Aorta (tissue), 5 donors: ENCODE measurements at places on chromosomes 16 and 17. TPM values are rescaled to one million over a fixed set of nuclear protein-coding genes. Genes with fewer than 3 reads are reported as not detected.

Gene DOC2B
- 0.13 TPM for polyA plus RNA-seq

Gene SCIMP
- polyA plus RNA-seq = 8.0 TPM

Gene OTOA
- not detected for polyA plus RNA-seq

Gene GCGR
- polyA plus RNA-seq = not detected

Gene SULT1A4
- 86.1 TPM for polyA plus RNA-seq

Gene SLC22A31
- 0.75 TPM for polyA plus RNA-seq

Gene FKBP10
- polyA plus RNA-seq = 260 TPM

Gene CTF1
- 6.4 TPM for polyA plus RNA-seq

Gene FOXF1
- 0.10 TPM for polyA plus RNA-seq

Gene CCDC154
- polyA plus RNA-seq = 9.6 TPM

Gene PRSS33
- polyA plus RNA-seq = not detected

Gene MYL11
- polyA plus RNA-seq = 0.26 TPM

DNA sequence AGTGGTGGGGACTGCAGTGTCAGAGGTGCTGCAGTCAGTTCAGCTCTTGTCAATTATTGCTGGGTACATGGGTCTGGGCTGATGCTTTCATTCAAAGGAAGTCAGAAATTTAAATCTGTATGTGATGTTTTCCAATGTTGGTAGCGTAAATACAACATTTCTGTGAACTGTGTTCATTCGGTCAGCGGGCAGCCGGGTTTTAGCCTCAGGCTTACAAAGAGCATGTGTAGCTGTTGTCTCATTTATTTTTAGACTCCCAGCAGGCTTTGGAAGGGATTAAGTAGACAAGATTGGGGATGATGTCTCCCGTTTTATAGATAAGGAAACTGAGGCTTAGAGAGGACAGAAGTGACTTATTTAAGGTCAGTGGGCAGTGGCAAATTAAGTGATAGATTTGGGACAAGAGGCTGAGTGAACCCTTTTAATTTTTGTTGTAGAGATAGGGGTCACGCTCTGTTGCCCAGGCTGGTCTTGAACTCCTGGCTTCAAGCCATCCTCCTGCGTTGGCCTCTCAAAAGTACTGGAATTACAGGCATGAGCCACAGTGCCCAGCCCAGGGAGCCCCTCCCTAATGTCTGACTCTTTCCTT lies 8.1 kb downstream of the AQP8 start:
- no peaks in the 10 kb centered on the region for H3K27me3 ChIP-seq
- H3K36me3 ChIP-seq = no peaks in the 10 kb centered on the region
- DNase-seq = no peak
- no peak overlapping the region for H3K4me3 ChIP-seq

DNA sequence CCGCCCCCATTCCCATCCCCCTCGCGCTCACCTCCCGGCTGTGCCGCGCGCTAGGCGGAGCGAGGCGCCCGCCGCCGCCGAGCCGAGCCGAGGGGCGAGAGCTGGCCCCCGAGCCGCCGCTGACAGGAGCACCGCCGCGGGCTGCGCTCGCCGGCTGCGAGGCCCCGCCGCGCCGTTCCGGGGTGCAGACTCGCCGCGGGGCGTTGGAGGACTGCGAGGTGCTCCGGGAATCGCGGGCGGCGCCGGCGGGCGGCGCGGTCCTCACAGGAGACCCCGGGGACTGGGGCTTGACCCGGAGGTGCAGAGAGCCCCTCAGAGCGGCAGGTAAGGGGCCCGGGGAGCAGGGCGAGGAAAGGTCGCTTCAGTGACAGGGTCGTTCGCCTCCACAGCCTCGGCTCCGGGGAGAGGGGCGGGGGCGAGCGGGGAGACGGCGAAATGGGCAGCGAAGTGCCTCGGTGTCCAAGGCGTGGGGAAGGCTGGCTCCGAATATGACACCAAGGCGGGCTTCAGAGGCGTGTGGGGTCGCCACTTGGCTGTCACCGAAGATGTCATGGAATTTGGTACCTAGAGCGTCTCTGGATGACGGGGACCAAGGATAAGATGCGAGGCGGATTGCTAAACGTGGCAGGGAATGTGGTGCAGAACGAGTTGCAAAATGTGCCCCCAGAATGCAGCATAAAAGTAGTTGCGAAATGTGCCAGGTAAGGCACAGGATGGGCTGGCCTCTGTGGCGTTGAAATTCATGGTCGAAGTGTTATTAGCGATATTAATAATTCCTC lies 580 bp downstream of the TANC2 start:
- H3K36me3 ChIP-seq = no peaks in the 10 kb centered on the region
- no peaks in the 10 kb centered on the region for H3K27me3 ChIP-seq
- peak overlapping the region; percentile 99 for H3K4me3 ChIP-seq
- no peaks in the 10 kb centered on the region for H3K4me1 ChIP-seq
- DNase-seq = peak; percentile 58

DNA sequence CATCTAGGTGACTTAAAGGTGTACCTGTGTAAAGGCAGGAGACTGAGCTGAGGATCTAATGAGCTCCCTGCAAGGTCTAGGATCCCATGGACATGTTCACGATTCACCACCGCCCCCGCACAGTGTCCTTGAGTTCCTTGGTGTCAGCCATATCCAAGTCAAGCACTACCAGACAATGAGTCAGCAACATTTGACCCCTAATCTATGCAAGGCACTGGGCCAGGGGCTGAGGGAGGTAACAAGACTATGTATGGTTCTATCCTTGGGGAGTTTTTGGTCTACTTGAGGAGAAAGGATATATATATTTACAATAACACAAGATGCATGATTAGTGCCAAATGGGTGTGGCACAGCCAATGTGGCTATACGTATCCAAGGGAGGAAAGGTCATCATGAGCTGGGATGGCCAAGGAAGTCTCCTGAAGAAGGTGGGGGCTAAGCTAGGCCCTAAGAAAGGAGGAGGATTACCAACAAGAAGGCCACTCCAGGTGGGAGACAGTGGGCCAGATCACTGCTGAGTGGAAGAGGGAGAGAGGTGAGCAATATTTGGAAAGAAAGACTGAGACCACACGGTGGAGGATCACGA lies 35.0 kb downstream of the ITGB3 start:
- peaks cover 18% of the 10 kb centered on the region for H3K36me3 ChIP-seq
- no peaks in the 10 kb centered on the region for H3K27me3 ChIP-seq
- no peaks in the 10 kb centered on the region for H3K4me1 ChIP-seq

DNA sequence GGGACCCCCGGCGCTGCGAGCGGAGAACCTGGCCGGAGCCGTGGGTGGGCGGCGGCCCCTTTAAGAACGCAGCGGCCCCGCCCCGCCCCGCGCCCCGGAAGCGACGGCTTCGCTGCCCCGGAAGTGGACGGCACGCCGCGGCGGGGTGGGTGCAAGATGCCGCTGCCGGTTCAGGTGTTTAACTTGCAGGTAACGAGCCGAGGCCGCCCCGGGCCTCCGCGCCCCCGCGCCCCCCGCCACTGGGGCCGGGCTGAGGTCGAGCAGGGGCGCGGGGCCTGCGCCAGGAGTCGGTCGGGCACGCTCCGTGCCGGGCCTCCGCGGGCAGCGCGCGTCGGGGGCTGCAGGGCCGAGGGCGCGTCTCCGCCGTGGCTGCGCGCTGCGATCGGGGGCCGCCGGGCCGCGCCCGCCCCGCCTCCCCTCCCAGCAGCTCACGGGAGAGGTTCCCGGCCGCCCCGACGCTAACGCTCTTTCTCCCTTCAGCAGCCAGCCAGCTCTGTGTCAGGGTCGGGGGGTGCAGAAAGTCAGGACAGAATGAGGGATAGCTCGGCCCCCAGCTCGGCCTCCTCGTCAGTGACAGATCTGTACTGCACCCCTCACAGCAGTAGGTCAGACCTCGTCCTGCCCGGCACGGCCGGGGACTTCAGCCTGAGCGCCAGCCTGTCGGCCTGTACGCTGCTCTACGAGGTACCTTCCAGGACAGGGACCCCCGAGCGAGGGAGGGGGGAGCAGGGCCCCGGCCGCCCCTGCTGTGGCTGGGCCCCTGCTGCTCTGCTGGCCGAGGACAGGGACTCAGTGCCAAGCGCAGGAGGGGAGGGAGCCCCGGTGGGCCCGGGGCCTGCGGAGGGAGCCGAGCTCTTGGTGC lies at the start of the genes GPS1 and RFNG:
Gene GPS1 (plus strand): TSS at position 123 of the 862 bp plus-strand sequence. CDS start 34 bp downstream, at position 157.
Gene RFNG (minus strand): TSS at position 36 of the 862 bp plus-strand sequence. CDS start 45 bp downstream, outside the sequence.
- no peaks in the 10 kb centered on the region for H3K27me3 ChIP-seq
- no peaks in the 10 kb centered on the region for H3K4me1 ChIP-seq
- peak; percentile 84 for DNase-seq
- peak within 1 kb of the TSS; percentile 92 for H3K4me3 ChIP-seq
- H3K27ac ChIP-seq = no peak within 1 kb of the TSS
- H3K36me3 ChIP-seq = peaks cover 2% of the 10 kb centered on the region

GRCh38 chr16:88424587-88425235 lies 28.4 kb upstream of the ZFPM1 start:
- no peak overlapping the region for H3K4me3 ChIP-seq
- no peaks in the 10 kb centered on the region for H3K4me1 ChIP-seq
- H3K36me3 ChIP-seq = no peaks in the 10 kb centered on the region
- no peaks in the 10 kb centered on the region for H3K27me3 ChIP-seq
- DNase-seq = no peak

DNA sequence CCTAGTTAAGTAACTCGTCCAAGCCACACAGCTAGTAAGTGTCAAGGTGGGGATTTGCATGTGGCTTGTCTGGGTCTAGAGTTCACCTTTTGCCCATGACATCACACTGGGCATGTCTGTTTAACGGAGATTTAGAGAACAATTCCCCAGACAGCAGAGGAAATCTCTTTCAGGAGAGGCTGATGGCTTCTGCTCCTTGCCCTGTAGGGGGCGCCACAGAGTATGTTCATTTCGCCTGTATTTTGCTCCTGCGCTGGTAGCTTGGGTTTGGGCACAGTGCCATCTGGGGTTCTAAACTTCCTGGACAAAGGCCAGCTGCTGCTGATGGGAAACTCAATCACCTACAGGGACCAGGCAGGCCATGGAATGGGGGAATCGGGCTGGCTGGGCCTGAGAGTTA lies 20.4 kb downstream of the OTOA start:
- no peak overlapping the region for H3K27ac ChIP-seq
- no peaks in the 10 kb centered on the region for H3K27me3 ChIP-seq
- H3K4me3 ChIP-seq = no peak overlapping the region
- DNase-seq = no peak
- no peaks in the 10 kb centered on the region for H3K36me3 ChIP-seq

DNA sequence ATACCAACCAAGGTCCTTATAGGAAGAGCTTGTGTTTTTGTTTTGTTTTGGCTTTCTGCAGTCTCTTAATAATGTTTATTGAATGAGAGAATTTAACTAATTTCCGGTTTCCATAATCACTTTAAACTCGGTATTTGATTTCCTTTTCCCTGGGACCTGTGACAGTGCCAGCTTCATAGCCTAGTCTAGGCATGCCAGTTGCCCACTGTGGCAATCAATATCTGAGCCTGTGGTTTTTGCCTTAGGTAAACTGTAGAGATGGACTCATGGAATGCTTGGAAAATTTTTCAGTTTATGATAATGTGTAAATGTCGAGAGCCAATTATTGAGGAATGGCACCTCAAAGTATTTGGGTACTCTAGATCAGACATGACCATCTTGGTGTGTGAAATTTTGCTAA lies 78.2 kb downstream of the FTO start:
- H3K27me3 ChIP-seq = no peaks in the 10 kb centered on the region
- no peak for DNase-seq
- no peak overlapping the region for H3K27ac ChIP-seq
- H3K4me1 ChIP-seq = peaks cover 2% of the 10 kb centered on the region
- no peak overlapping the region for H3K4me3 ChIP-seq
- no peaks in the 10 kb centered on the region for H3K36me3 ChIP-seq

- no peaks in the 10 kb centered on the region for H3K4me1 ChIP-seq
- H3K4me3 ChIP-seq = no peak overlapping the region
- no peak for DNase-seq
- H3K27ac ChIP-seq = no peak overlapping the region
These were observed 1380.6 kb downstream of the CDH8 start for GRCh38 chr16:60655514-60656153.

GRCh38 chr16:48113001-48113400 lies 42.8 kb downstream of the ABCC12 start:
- no peak for DNase-seq
- H3K36me3 ChIP-seq = no peaks in the 10 kb centered on the region

GRCh38 chr17:39194089-39194984 lies 3.1 kb downstream of the CACNB1 start:
- H3K27me3 ChIP-seq = no peaks in the 10 kb centered on the region
- no peaks in the 10 kb centered on the region for H3K36me3 ChIP-seq
- no peaks in the 10 kb centered on the region for H3K4me1 ChIP-seq
